ENCODE measurements at places on chromosomes 2 and 18. TPM values are rescaled to one million over a fixed set of nuclear protein-coding genes. Genes with fewer than 3 reads are reported as not detected.
A peak's percentile ranks its signal among the peaks of the same experiment; 100 is the strongest.

The SLC4A5 gene
- total RNA-seq: not detected

The SERPINB10 gene
- not detected for total RNA-seq

DNA sequence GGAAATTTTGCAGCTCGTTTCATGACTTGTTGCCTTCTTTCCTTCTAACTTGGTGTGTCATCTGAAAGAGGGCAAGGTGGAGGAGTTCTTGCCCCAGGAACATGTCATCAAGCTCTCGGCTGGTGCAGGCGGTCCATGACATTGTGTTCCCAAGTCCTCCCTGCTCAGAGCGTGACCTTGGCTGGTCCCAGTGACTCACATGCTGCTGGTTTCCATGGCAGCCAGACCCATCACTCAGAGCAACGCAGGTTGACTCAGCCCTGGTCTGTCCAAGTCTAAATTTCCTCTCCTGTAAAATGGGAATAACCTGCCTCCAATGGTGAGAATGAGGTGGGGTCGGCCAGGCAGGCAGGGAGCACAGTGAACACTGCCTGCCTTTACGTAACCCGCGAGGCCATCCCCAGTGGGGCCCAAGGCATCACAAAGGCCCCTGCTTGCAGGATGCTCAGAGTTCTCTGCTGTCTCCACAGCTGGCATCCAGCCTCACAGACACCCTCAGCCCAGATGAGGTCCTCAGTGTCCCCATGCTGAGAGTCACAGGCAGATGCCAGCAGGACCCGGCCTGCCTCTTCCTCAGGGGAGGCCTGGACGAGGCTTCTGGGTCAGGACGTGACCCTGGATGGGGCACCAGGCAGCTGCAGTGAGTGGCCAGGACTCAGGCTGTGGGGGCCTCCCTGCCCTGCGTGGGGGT is 143.7 kb downstream of the TPO start:
- DNase-seq: peak; percentile 41

- DNase-seq: no peak
These were observed 59.0 kb downstream of the WDSUB1 start for GRCh38 chr2:159227467-159227866.

GRCh38 chr2:218381916-218382366 is at the start of gene SLC11A1:
Gene SLC11A1 (plus strand): TSS chr2:218382273. CDS start chr2:218382369, 96 bp downstream.
- no peak for DNase-seq

Data from HT1080 (cell line).